CD4-positive, CD25-positive, alpha-beta regulatory T cell (primary cell): ENCODE measurements at places on chromosomes 2 and 18. TPM values are rescaled to one million over a fixed set of nuclear protein-coding genes. Genes with fewer than 3 reads are reported as not detected.

The ADNP2 gene
- polyA plus RNA-seq: 8.8 TPM

The MYO5B gene
- 0.02 TPM for polyA plus RNA-seq

The TMEM198 gene
- not detected for polyA plus RNA-seq

The AKAIN1 gene
- polyA plus RNA-seq: not detected

The PLEKHM3 gene
- polyA plus RNA-seq: 2.8 TPM

The KCNG3 gene
- not detected for polyA plus RNA-seq

The LOXHD1 gene
- polyA plus RNA-seq: not detected

GRCh38 chr2:186746584-186746983 lies 52.7 kb downstream of the FAM171B start:
- DNase-seq: no peak

DNA sequence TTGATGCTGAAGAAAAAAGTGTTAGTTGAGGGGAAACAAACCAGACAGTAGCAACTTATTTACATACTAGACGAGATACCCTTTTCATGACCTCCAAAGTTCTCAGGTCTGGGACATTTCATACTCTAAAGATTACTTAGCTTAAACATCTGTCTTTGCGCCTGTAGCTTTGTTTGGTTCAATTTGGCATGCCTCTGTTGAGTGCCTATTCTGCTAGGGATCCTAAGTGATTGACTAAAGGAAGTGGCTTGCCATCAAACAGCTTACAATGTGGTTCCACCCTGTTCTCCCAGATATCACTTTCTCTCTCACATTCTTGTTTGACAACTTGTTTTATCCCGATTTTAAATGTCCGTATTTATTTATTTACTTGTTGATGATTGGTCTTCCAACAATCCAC lies 488.8 kb downstream of the PARD3B start:
- no peak for DNase-seq

GRCh38 chr2:84879584-84880394 lies 1.1 kb downstream of the TRABD2A start:
- peak; percentile 46 for DNase-seq

DNA sequence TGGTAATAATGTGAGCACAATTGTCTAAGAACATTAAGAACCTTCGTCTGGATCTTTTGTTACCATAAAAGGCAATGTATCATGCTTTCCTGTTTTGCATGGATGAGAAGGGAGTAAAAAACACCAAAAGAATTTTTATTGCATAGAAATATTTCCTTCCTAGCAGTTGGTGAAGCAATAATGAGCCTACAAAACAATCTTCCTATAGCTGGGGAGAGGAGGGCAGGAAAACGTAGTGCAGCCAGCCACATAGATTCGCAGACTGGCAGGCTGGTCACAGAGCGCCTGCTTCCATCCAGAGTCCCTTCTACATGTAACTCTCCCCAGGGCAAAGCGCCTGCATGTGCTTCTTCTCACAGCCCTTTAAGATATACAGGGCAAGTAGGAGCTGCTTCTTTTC lies 190.4 kb downstream of the BABAM2 start:
- DNase-seq: no peak

DNA sequence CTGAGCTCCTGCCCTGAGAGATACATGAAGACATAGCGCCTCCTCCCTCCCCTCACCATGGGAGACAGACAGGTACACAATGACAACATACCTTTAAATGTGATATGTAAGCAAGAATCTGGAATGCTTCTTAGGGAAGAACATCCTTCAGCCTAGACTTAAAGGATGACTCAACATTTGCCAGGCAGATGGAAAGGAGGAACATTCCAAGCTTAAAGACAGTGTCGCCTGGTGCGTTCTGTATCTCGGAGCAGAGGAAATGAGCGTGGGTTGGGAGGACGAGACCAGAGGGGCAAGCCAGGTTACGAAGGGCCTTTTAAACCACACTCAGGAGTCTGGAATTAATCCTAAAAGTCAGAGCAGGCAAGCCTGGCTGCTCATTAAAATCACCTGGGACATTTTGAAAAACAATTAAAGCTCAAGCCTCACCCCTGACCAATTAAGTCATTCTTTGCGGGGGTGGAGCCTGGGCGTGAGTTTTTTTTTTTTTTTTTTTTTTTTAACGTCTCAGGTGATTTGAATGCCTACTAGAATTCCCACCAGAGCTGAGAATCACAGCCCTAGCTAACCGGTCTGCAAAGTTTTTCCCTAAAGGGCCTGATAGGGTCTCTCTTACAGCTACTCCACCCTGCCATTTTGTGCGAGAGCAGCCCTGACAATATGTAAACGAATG lies 131.2 kb upstream of the SEC11C start:
- DNase-seq: no peak

DNA sequence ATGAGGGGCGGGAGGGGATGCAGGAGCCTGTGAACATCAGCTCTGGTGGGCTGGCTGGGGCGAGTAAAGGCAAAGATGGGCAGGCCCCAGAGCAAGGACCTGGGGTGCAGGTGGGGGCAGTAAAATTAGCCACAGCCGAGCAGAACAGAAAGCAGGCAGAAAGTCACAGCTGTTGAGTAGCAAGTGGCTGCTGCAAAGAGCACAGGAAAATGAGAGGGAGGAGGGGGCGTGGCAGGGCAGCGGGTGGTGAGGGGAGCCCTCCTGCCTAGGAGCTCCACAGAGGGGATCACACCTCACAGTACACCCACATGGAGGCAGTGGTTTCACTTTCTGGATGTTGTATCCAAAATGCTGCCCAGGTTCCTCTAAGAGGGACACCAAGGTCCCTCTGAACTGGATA lies 79.6 kb downstream of the LBH start:
- DNase-seq: no peak

DNA sequence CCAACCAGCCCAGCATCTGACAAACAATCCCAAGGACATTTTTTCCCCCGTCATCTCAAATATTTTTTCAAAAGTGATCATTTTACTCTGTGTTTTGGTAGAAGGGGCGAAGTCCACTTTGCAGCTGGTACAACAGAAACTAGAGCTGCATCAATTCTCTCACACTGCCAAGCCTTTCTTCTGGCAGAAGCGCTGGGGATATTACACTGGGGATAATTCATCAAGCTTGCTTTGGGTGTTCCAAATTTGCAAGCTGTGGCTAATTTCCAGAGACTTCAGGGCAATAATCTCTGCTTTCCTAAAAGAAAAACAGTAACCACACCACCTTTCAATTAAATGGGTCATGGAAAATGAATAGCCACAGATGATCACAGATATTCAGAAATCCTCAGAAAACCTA lies 238.3 kb downstream of the SLC8A1 start:
- no peak for DNase-seq

DNA sequence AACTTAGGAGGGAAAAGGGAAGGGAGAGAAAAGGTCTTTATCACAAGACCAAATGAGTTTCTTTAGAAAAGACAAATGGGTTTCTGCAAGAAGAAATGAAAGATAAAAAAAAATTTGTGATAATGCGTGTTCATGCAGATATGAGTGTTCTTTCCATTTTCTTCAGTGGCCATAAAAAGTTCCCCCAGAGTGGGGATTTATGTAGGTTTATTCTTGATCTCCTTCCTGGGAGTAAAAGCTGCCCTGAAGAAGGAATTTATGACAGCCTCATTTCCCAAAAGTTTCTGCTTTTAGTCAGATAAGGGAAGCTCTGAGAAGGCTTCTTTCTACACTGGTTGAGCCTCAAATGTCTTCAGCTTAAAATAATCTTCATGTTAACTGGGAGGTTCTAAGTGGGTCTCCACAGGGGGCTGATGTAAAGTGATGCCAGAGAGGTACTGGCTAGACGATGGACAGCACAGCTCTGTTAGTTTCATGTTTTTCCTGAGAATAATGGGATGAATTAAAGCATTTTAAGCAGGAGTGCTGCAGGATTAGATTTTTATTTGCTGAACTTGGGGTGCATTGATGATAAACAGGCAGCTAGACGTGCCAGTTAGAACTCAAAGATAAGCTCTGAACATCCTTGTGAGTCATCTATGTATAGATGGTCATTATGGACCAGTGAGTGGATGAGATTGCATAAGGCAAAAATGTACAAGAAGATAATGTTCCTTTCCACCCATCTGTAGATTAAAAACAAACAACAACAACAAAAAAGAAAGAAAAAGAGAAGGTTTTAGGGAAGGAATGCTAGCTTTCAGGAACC lies 99.4 kb upstream of the MSH2 start:
- no peak for DNase-seq

DNA sequence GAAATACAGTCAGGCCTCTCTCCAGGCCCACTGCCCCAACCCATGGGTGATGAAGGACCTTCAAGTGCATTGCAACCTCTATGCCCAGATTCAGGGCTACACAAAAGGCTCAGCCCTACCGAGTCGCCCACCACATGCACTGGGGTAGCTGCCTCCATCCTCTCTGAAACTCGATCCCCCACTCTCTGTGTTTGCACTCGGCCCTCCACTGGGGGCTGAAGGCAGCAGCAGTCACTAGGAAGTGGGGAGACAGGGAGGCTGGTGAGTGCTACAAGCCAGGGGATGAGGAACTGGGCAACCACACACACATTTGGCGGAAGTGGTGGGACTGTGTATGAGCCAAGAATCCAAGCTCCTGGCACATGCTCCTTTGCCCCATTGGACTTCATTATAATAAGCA lies 94.6 kb downstream of the CERS6 start:
- DNase-seq: no peak

GRCh38 chr18:29041976-29042375 lies 865.0 kb upstream of the CDH2 start:
- DNase-seq: no peak

DNA sequence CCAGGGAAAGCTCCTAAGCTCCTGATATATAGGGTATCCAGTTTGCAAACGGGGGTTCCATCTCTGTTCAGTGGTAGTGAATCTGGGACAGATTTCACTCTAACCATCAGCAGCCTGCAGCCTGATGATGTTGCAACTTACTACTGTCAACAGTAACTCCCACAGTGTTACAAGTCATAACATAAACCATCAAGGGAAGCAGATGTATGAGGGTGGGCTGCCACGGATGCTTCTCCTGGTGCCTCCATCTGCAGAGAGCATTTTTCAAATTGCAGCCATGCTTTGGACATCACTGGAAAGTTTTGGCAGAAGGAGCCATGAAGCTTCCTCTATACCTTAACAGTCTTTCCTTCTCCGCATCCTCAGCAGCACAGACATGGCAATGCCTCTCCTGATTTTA lies 234.5 kb downstream of the ANKRD36B start:
- DNase-seq: no peak

DNA sequence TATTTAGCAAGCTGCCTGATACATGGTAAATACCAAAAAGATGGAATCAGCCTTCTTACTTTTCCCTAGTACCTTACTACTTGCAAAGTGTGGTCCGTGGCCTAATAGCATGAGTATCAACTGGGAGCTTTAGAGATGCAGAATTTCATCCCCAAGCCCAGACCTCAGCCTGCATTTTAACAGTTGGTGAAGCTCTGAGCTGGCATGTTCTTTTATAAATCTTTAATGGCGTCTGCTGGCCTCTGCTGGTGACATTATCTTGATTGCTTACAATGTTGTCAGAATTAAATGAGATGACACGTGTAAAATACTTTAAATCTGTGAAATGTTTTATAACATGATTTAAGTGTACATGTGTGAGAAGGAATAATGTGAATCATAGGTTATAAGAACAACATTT lies 115.1 kb upstream of the NOSTRIN start:
- DNase-seq: no peak

DNA sequence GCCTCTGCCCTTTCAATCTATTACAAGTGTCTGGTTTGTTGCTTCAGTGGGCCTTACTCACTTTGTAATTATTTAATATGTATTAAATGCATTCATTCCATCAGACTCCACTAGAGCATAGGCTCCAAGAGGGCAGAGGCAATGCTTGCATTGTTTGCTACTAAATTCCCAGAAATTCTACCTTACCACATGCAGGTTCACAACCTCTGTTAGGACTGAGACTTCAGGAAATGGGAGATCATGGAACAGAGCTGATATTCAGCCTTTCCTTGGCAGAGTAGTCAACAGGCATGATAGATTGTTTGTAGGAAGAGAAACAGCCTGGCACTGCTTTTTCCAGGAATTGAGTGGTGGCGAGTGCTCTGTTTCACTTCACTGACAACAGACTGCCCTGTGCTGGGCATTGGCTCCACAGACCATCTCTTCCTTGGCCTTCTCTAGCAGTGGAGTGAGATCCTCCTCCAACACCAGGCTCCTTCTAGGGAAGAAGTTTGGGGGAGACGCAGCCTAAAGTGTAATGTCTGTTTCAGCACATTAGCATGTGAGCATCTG lies 6.2 kb upstream of the MATN3 start:
- DNase-seq: no peak

GRCh38 chr2:131419441-131419840 lies 55.5 kb upstream of the RAB6D start:
- DNase-seq: no peak

DNA sequence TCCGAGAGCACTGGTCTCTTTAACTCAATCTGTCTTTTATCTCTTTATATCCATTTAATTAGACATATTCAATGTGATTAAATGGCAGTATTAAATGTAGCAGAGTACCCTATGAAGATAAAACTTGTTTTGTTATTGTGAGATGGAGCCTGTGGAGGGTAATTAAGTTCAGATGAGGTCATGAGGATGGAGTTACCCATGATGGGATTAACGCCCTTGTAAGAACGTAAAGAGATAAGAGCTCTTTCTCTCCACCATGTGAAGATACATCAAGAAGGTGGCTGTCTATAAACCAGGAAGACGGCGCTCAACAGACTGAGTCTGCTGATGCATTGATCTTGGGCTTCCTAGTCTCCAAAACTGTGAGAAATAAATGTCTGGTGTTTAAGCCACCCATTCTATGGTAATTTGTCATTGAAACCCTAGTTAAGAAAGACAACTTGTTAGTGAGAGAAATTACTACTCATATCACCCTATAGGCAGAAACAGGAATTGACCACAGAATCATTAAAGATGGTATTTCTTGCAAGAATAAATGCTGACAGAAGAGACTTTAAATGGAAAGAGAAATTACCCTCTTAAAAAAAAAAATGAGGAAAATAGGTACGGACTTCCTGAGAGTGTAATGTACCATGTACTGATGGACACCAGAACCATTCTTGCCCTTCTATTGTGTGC lies 738.7 kb upstream of the CHAC2 start:
- DNase-seq: no peak

- no peak for DNase-seq
These were observed 28.7 kb downstream of the ELP2 start for GRCh38 chr18:36158266-36158867.

GRCh38 chr18:24103320-24104021 lies 35.4 kb upstream of the CABYR start:
- no peak for DNase-seq

DNA sequence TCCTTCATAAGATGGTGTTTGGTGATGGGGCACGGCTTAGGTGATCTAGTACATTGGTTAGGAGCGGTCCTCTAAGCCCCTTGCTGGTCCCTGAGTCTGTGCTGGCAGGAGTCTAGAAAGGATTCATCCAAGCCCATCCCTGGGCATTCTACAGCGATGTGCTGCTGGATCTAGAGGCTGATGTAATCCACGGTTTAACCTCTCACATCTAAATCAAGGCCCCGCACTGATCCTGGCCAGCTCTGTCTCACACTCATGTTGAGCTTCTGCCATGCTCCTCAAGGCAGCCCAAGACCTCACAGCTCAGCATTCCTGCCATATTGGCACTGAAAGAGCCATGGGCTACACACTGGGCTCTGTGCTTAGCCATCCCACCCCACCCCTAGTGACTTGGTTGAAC lies 664.8 kb downstream of the STK39 start:
- no peak for DNase-seq
